ENCODE measurements at places on chromosomes 13 and 19.
A peak's percentile ranks its signal among the peaks of the same experiment; 100 is the strongest.

DNA sequence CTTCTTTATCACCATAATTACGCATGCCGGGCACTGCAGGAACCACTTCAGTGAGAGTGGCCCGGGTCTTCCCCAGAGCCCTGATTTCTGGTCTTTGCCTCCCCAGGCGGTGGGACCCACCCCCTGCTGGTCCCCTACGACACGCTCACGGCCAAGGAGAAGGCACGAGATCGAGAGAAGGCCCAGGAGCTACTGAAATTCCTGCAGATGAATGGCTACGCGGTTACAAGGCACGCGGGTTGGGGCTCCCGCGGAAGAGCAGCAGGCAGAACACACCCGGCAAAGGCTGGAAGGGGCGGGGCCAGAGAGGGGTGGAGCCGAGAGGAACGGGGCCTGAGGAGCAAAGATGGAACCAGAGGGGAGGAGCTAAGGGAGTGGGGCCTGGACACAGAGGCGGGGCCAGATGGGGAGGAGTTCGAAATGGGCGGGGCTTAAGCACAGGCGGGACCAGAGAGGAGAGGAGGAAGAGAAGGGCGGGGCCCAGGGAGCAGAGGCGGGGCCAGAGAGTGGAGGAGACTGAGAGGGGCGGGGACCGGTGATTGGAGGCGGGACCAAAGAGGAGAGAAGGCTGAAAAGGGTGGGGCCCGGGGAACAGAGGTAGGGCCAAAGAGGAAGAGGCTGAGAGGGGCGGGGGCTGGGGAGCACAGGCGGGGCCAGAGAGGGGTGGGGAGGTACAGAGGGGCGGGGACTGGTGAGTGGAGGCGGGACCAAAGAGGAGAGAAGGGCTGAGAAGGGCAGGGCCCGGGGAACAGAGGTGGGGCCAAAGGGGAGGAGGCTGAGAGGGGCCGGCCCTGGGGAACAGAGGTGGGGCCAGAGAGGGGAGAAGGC, 73.4 kb downstream of the RYR1 start:
- H3K27me3 ChIP-seq: no peaks in the 10 kb centered on the region
- peak; percentile 59 for DNase-seq
- no peaks in the 10 kb centered on the region for H3K36me3 ChIP-seq
- H3K4me1 ChIP-seq: no peaks in the 10 kb centered on the region

DNA sequence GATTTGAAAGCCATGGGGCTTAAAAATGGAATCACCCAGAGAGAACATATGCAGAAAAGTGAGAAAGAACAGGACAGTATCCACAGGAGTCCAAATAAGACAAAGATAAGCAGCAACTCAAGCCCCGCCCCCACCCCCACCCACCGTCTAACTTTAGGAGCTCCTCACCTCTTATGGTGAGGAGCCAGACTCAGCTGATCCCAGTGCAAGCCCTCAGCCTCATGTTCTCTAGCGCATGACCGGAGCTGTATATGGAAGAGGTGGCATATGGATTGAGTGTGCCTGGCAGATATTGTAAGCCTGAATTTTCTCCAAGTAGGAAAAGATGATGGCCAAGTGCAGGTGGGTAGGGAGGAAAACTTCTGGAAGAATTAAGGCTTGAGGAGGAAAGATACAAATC, 36.4 kb upstream of the DCT start:
- no peaks in the 10 kb centered on the region for H3K27me3 ChIP-seq
- H3K4me1 ChIP-seq: no peaks in the 10 kb centered on the region
- no peak overlapping the region for H3K4me3 ChIP-seq
- DNase-seq: no peak
- H3K27ac ChIP-seq: no peak overlapping the region

- H3K4me1 ChIP-seq: peaks cover 17% of the 10 kb centered on the region
- no peak overlapping the region for H3K4me3 ChIP-seq
- H3K27ac ChIP-seq: no peak overlapping the region
- no peaks in the 10 kb centered on the region for H3K36me3 ChIP-seq
Observed at GRCh38 chr13:101515504-101515903, 63.0 kb downstream of the ITGBL1 start.

- H3K4me1 ChIP-seq: no peaks in the 10 kb centered on the region
- no peak overlapping the region for H3K4me3 ChIP-seq
- no peak overlapping the region for H3K27ac ChIP-seq
- H3K36me3 ChIP-seq: no peaks in the 10 kb centered on the region
- DNase-seq: no peak
- no peaks in the 10 kb centered on the region for H3K27me3 ChIP-seq
Observed at GRCh38 chr13:65915195-65915594, 1314.9 kb downstream of the PCDH9 start.

DNA sequence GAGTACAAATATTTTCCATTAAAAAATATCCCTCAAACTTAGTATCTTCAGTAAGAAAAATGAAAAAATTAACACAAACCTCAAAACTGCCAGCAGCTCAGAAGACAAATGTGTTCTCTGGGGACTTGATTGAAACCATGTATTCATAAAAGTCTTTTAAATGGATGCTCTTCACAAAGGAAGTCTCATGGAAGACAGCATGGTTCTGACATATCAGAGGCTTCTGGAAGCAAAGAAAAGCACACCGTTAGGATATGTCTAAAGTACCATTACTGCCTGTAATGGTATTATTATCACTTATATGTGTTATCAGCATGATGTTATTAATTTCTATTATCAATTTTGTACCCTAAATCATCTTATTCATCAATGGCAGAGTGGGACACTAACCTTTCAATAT, 302.8 kb downstream of the ENOX1 start:
- no peak for DNase-seq
- no peaks in the 10 kb centered on the region for H3K36me3 ChIP-seq
- H3K27ac ChIP-seq: no peak overlapping the region
- no peak overlapping the region for H3K4me3 ChIP-seq
- H3K27me3 ChIP-seq: no peaks in the 10 kb centered on the region
- H3K4me1 ChIP-seq: peaks cover 6% of the 10 kb centered on the region

DNA sequence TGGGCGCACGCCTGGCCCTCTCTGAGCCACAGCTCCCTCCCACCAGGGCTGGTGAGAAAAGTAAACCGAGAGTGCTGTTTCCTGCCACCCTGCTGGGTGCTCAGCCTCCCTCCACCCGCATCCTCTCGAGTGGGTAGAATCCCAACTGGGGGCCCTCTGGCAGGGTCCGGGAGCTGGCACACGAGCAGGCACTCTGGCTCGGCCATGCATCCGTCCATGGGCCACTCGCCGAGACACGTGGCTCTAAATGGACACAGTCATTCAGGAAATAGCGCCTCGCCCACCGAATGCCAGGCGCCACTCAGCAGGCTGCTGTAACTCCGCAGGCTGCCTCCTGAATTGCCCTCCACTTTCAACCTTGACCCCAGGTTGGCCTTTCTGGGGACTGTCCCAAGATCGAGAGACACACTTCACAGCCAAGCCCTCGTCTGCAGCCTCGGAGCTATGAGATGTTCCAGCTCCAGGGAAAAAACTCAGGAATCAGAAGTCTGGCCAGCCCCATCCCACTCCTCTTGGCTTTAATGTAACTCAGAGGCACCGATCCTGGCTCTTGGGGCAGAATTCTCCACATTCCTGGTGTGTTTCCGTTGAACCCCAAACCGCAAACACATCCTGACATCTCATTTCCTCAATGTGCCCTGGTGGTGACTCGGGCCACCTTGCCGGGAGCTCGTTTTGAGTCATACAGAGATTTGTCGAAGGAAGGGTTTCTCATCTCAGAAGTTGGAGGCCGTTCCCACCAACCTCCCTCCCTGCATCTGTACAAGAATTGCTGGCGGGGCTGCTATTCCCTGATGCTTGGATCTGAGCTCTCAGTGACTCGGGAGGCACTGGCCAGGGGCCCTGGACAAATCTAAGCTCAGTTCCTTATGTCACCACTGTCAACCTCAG, 14.1 kb downstream of the KLF2 start:
- H3K27me3 ChIP-seq: peaks cover 3% of the 10 kb centered on the region
- H3K4me3 ChIP-seq: peak overlapping the region; percentile 60
- H3K36me3 ChIP-seq: no peaks in the 10 kb centered on the region
- H3K4me1 ChIP-seq: peaks cover 65% of the 10 kb centered on the region
- DNase-seq: peak; percentile 72
- H3K27ac ChIP-seq: peak overlapping the region; percentile 91

DNA sequence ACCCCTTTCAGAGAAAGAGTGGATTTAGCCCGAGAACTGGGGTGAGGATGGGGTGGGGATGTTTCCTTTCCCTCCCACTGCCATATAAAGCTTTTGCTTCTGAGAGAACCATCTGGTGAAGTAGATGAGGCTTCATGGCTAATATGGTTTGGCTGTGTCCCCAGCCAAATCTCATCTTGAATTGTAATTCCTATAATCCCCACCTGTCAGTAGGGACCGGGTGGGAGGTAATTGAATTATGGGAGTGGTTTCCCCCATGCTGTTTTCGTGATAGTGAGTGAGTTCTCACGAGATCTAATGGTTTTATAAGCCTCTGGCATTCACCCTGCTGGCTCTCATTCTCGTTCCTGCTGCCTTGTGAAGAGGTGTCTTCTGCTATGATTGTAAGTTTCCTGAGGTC, 270.9 kb downstream of the LMO7 start:
- no peak for DNase-seq
- H3K36me3 ChIP-seq: no peaks in the 10 kb centered on the region
- no peaks in the 10 kb centered on the region for H3K4me1 ChIP-seq
- no peak overlapping the region for H3K27ac ChIP-seq
- peaks cover 14% of the 10 kb centered on the region for H3K27me3 ChIP-seq

GRCh38 chr13:22700246-22700887, 480.4 kb upstream of the SGCG start:
- H3K4me1 ChIP-seq: no peaks in the 10 kb centered on the region
- no peaks in the 10 kb centered on the region for H3K36me3 ChIP-seq
- no peak overlapping the region for H3K4me3 ChIP-seq
- H3K27ac ChIP-seq: no peak overlapping the region

DNA sequence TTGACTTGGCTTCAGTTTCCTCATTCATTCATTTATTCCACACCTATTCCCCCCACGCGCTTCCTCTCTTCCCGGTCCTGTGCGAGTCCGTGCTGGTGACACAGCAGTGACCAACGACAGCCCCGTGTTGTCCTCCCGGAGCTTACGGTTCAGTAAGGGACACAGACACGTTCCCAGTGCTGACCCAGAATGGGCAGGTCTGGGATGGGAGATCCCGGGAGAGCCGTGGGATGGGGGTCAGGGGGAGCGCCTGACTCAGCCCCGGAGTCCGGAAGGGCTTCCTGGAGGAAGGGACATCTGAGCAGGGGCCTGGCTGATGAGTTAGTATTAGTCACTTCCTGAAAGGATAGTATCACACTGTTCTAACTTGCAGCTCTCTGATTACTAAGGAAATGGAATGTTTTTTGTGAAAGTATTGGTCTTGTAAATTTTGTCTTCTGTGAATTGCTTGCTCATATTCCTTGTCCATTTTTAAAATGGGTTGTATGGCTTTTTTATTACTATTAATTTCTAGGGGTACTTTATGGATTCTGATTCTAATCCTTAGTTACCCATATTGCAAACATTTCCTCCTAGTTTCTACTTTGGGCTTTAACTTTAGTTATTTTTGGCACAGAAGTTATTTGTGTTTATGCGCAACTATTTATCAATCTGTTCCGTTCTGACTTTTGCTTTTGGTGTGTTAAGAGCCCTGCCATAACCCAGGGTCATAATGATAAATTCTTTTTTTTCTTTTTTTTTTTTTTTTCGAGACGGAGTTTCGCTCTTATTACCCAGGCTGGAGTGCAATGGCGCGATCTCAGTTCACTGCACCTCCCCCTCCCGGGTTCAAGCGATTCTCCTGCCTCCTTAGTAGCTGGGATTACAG, 708 bp upstream of the ERCC1 start:
- H3K4me1 ChIP-seq: peaks cover 62% of the 10 kb centered on the region
- H3K27me3 ChIP-seq: peaks cover 6% of the 10 kb centered on the region
- peak; percentile 70 for DNase-seq
- peaks cover 37% of the 10 kb centered on the region for H3K36me3 ChIP-seq

DNA sequence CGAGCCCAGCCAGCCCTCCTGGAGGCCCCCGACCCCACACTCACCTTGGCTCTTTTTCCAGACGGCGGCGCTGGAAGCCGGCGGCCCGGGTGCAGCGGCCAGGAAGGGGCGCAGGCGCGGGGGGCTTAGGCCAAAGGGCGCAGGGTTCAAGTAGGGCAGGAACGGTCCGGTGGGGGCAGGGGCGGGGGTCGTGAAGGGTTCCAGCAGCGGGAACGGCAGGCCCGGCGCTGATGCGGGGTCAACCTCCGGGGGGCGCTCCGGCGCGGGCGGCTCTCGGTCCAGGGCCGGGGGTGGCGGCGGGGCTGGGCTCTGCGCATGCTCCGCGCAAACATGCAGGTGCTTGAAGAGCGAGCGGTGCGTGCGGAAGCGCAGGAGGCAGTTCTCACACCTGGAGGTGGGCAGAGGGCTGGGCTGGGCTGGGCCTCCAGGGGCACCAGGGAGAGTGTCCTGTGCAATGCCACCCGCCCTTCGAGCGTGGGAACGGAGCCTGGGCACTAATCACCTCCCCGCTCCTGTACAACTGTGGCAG, 2.3 kb downstream of the ZNF414 start:
- H3K4me1 ChIP-seq: peaks cover 42% of the 10 kb centered on the region
- H3K27ac ChIP-seq: no peak overlapping the region
- H3K27me3 ChIP-seq: no peaks in the 10 kb centered on the region
- H3K4me3 ChIP-seq: no peak overlapping the region
- H3K36me3 ChIP-seq: peaks cover 22% of the 10 kb centered on the region
- no peak for DNase-seq

- H3K36me3 ChIP-seq: no peaks in the 10 kb centered on the region
- no peak overlapping the region for H3K4me3 ChIP-seq
- DNase-seq: no peak
- H3K4me1 ChIP-seq: no peaks in the 10 kb centered on the region
- H3K27me3 ChIP-seq: no peaks in the 10 kb centered on the region
- no peak overlapping the region for H3K27ac ChIP-seq
Observed at GRCh38 chr13:105377452-105377851, 1158.0 kb downstream of the EFNB2 start.

GRCh38 chr19:46068345-46069258, 27.8 kb upstream of the IGFL4 start:
- no peaks in the 10 kb centered on the region for H3K36me3 ChIP-seq
- peaks cover 4% of the 10 kb centered on the region for H3K4me1 ChIP-seq
- no peak for DNase-seq
- H3K27me3 ChIP-seq: peaks cover 91% of the 10 kb centered on the region
- no peak overlapping the region for H3K4me3 ChIP-seq

DNA sequence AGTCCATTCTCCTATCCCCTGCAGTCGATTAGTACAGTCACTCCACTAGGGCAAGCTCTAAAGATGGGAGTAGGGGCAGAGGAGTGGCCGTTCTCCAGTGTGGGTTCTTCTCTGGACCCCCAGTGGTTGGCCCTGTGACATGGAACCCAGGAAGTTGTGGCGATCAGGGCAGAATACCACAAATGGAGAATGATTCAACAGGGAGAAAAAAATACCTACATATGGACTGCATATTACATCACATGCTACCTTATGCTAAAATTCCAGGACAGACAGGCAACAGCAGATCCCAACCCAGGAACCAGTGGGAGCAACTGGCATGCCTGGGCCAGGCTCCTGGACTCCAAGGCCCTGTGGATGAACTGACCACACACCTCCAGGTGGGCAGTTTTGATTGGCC, 20.4 kb downstream of the POU2F2 start:
- no peaks in the 10 kb centered on the region for H3K27me3 ChIP-seq
- no peak overlapping the region for H3K4me3 ChIP-seq
- peaks cover 57% of the 10 kb centered on the region for H3K4me1 ChIP-seq

- no peaks in the 10 kb centered on the region for H3K4me1 ChIP-seq
- no peaks in the 10 kb centered on the region for H3K27me3 ChIP-seq
Observed at GRCh38 chr13:62704875-62705274, 1289.2 kb upstream of the PCDH20 start.
